Lower lobe of right lung (tissue), 2 donors: ENCODE measurements at places on chromosomes 12 and 14.

GRCh38 chr12:60043236-60043635, 447.4 kb downstream of the SLC16A7 start:
- no peaks in the 10 kb centered on the region for H3K27me3 ChIP-seq
- no peak overlapping the region for H3K27ac ChIP-seq
- H3K36me3 ChIP-seq: no peaks in the 10 kb centered on the region
- no peak overlapping the region for H3K4me3 ChIP-seq
- H3K4me1 ChIP-seq: no peaks in the 10 kb centered on the region

DNA sequence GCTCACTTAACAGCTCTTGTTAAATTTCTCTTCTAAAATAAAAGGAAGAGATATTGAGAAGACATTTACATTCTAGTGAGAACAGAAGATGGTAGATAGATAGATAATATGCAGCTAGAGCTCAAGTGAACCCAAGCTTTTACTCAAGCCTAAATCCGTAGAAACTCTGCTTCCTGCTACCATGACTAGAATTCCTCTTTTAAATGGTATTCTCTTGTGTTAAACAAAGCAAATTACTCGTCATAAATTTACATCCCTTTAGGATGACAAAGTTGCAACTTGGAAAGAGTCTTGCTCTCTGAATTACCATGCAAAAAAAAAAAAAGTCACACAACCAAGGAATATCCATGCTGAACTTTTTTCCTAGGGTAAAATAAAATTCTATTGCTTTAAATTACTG, 160.7 kb upstream of the LRFN5 start:
- H3K27ac ChIP-seq: no peak overlapping the region
- DNase-seq: no peak
- H3K4me1 ChIP-seq: no peaks in the 10 kb centered on the region
- no peaks in the 10 kb centered on the region for H3K27me3 ChIP-seq
- H3K36me3 ChIP-seq: no peaks in the 10 kb centered on the region
- no peak overlapping the region for H3K4me3 ChIP-seq

DNA sequence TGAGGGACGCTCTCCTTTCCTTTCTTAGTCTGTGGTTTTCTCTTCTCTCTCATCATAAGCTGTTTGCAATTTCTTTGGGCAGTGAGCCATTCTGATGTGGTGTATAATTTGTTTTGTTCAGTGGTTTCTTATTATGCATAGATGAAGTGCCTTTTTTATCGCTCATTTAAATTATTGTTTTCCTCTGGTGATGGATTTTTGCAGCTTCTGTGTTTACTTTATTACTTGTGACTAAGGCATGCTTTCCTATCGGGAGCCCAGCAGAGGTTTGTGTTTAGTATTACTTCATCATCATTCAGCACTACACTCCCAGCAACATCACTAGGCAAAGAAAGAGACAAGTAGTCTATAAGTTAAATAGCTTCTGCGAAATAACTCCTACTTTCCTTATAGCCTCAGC, 586.6 kb upstream of the NOVA1 start:
- no peak overlapping the region for H3K4me3 ChIP-seq
- H3K27me3 ChIP-seq: no peaks in the 10 kb centered on the region
- no peaks in the 10 kb centered on the region for H3K36me3 ChIP-seq

DNA sequence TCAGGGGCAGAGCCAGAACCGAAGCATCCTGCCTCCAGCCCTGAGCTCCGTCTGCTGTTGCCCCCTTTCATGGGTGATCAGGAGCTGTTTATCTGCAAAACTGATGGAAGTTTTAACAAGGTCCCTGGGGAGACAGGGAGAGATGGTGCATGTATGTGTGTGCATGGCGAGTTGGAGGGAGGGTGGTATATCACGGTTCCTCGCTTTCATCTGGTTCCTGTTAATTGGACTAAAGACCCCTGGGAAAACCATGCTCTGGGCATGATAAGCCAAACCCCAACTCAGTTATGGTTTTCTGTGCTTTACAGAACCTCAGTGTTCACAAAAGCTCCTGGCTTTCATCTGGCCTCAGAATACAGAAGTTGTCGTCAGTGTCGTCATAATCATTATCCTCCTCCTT, 133.6 kb downstream of the KSR2 start:
- no peaks in the 10 kb centered on the region for H3K4me1 ChIP-seq
- no peaks in the 10 kb centered on the region for H3K36me3 ChIP-seq
- H3K27ac ChIP-seq: no peak overlapping the region
- no peak overlapping the region for H3K4me3 ChIP-seq

DNA sequence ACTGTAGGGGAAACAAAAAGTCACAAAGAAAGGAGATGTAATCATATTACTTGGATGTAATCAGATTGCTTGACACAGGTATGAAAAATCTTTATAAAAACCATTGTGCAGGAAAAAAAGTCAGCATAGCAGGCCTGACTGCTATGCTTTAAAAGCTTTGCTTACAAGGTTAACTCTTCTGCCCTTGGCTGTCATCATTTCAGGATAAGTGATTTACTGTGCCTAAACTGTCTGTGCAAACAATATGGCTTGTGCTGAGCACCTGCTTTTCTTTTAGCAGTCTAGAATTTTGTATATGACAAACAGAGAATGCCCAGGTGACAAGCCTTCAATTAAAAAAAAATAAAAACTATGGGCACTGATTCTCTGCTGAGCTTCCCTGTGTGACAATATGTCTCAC, 63.8 kb upstream of the PLEKHG7 start:
- no peak overlapping the region for H3K4me3 ChIP-seq
- no peaks in the 10 kb centered on the region for H3K4me1 ChIP-seq
- DNase-seq: no peak
- no peak overlapping the region for H3K27ac ChIP-seq
- no peaks in the 10 kb centered on the region for H3K36me3 ChIP-seq
- no peaks in the 10 kb centered on the region for H3K27me3 ChIP-seq

GRCh38 chr14:96827290-96827689, 30.1 kb downstream of the VRK1 start:
- H3K27ac ChIP-seq: no peak overlapping the region
- H3K27me3 ChIP-seq: no peaks in the 10 kb centered on the region
- DNase-seq: no peak
- no peaks in the 10 kb centered on the region for H3K4me1 ChIP-seq

- H3K27me3 ChIP-seq: no peaks in the 10 kb centered on the region
- peak overlapping the region; percentile 84 for H3K4me3 ChIP-seq
- peaks cover 35% of the 10 kb centered on the region for H3K4me1 ChIP-seq
- H3K36me3 ChIP-seq: no peaks in the 10 kb centered on the region
Observed at GRCh38 chr12:69238589-69239351, 599 bp upstream of the CPSF6 start.

DNA sequence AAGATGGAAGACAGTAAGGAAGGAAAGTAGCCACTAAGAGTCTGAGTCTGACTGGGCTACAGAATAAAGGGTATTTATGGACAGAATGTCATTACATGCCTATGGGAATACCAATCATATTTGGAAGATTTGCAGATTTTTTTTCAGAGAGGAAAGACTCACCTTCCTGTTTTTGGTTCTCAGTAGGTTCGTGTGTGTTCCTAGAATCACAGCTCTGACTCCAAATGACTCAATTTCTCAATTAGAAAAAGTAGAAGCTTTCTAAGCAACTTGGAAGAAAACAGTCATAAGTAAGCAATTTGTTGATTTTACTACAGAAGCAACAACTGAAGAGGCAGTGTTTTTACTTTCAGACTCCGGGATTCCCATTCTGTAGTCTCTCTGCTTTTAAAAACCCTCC, 15.4 kb upstream of the PAPLN start:
- no peak overlapping the region for H3K4me3 ChIP-seq
- H3K4me1 ChIP-seq: peaks cover 7% of the 10 kb centered on the region
- no peak overlapping the region for H3K27ac ChIP-seq
- no peak for DNase-seq
- peaks cover 79% of the 10 kb centered on the region for H3K36me3 ChIP-seq
- H3K27me3 ChIP-seq: no peaks in the 10 kb centered on the region

- H3K36me3 ChIP-seq: no peaks in the 10 kb centered on the region
- DNase-seq: peak; percentile 34
- no peaks in the 10 kb centered on the region for H3K4me1 ChIP-seq
- no peaks in the 10 kb centered on the region for H3K27me3 ChIP-seq
- no peak overlapping the region for H3K4me3 ChIP-seq
Observed at GRCh38 chr14:32702562-32702961, 236.1 kb upstream of the NPAS3 start.

- no peak for DNase-seq
- H3K27ac ChIP-seq: no peak overlapping the region
- H3K4me1 ChIP-seq: no peaks in the 10 kb centered on the region
- H3K27me3 ChIP-seq: no peaks in the 10 kb centered on the region
- H3K36me3 ChIP-seq: no peaks in the 10 kb centered on the region
Observed at GRCh38 chr12:71007020-71007419, 86.5 kb upstream of the PTPRR start.

- no peak for DNase-seq
- no peaks in the 10 kb centered on the region for H3K27me3 ChIP-seq
- no peak overlapping the region for H3K27ac ChIP-seq
Observed at GRCh38 chr14:90760591-90761316, 55.5 kb downstream of the TTC7B start.

DNA sequence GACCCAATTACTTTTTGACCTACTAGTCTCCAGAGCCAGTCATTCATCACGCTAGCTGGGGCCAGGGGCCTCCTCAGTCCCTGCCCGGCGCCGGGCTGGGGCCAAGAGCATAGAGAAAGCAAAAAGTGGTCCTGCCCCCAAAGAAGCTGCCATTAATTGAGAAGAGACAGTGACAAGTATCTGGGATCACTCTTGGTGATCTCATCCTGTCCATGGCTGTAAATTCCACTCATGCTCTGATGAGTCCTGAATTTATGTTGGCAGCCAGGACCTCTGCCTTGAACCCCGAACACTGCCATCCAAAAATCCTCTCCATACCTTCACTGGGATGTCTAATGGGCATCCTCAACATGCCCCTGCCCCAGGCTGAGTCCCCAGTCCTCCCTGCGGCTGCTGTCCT, 34.4 kb upstream of the DLK1 start:
- H3K27ac ChIP-seq: no peak overlapping the region
- no peak for DNase-seq
- H3K4me1 ChIP-seq: no peaks in the 10 kb centered on the region
- H3K27me3 ChIP-seq: peaks cover 22% of the 10 kb centered on the region

DNA sequence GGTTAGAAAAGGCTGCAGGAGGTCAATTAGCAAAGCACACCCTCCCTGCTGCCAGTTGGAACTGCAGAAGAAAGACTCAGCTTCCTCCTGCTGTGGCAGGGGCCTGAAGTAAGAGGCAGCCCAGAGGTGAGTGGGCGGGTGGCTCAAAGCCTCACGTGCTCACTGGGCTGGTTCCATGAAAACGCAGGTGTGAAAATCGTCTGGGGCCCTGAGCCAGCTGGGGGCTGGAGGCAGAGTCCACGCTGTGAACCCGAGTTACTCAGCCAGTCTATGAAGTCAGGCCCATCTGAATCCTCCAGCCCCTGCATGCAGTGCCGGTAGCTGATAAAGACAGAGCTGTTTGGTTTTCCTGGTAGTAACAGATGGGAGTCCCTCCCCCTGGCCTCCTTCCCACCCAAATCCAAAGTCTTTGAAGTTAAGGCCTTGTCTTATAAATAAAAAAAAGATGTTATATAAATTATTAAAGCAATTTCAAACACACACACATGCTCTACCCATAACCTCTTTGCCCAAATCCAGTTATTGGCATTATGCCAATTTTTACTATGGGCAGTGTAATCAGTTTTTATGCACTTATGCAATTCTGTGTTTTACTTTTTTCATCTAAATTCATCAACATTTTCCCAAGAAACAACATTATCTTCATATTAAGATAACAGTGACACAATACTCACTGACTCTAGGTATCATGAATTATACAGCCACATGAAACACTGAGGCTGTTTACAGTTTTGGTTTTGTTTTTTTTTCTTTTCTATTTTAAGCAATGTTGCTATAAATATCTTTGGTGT, 57.9 kb upstream of the PNMA1 start:
- no peak overlapping the region for H3K4me3 ChIP-seq
- H3K27me3 ChIP-seq: no peaks in the 10 kb centered on the region
- DNase-seq: peak; percentile 74
- peaks cover 94% of the 10 kb centered on the region for H3K4me1 ChIP-seq

- no peak for DNase-seq
- H3K27ac ChIP-seq: no peak overlapping the region
- no peaks in the 10 kb centered on the region for H3K36me3 ChIP-seq
- no peaks in the 10 kb centered on the region for H3K4me1 ChIP-seq
Observed at GRCh38 chr12:33771889-33772288, 250.4 kb upstream of the ALG10 start.

GRCh38 chr12:2395354-2395977, 342.7 kb downstream of the CACNA1C start:
- no peak overlapping the region for H3K4me3 ChIP-seq
- no peaks in the 10 kb centered on the region for H3K27me3 ChIP-seq
- H3K27ac ChIP-seq: peak overlapping the region; percentile 34
- H3K4me1 ChIP-seq: peaks cover 16% of the 10 kb centered on the region
- no peaks in the 10 kb centered on the region for H3K36me3 ChIP-seq

DNA sequence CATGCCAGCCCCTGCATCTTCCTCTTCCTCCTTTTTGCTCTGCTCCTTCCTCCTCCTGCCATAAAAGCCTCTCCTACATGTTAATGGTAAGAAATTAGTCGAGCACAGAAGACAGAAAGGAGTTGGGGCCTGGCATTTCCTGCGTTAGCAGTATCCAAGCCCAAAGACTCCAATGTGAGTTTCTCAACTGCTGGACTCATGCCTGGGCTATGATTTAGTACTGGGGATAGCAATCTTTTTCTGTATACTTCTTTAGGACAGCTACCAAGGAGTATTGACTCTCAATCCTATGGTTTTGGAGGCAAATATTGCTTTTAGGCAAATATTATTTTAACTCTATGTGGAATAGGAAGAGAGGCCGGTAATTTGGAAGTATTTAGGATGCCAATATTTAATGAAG, 18.0 kb upstream of the SLC38A4 start:
- no peak overlapping the region for H3K27ac ChIP-seq
- no peak for DNase-seq
- no peaks in the 10 kb centered on the region for H3K36me3 ChIP-seq

DNA sequence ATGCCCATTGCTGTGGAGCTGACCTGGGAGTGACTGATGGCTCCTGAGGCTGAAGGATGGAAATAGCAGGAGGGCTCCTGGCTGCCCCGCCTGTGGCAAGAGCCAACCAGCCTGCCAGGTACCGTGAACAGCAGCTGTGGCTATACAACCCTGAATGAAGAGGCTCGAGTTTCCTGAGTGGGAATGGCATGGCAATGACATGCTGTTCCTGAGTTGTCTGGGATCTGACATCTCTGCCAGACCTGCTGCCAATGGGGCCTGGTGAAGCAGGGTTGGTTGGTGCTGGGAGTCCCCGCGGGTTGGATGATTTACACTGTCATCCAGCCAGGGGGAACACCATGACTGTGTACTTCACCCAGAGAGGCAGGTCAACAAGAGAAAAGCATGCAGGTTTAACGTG, 31.8 kb upstream of the LRRC10 start:
- H3K4me3 ChIP-seq: no peak overlapping the region
- no peaks in the 10 kb centered on the region for H3K4me1 ChIP-seq
- no peaks in the 10 kb centered on the region for H3K36me3 ChIP-seq
